ENCODE measurements at places on chromosomes 1 and 21.

DNA sequence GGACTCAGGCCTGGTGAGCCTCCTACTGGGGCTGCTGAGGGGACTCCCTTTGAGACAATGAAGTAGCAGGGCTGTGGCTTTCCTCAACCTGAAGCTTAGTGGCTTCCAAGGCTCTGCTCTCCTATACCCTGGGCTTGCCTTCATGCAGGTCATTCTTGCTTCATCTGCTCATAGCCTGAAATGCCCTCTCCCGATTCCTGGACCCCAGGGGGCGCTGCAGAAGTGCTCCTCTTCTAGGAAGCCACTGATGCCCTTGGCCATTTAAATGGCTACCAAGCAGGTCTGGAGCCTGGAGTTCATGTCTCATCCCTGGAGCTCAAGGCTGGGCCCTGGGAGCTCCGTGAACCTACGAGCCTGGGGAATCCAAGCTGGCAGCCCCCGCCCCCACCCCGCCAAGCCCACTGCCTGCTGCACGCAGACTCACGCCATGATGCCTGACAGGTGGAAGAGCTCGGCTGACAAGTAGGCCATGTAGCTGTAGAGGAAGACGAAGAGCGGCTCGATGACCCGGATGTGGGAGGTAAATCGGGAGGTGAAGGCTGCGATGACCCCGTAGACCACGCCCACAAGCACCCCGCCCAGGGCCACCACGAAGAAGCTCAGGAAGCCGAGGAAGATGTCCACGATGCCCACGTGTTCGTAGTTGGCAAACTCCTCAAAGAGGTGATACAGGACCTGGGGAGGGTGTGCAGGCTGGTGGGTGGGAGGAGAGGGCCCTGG is 45.7 kb downstream of the SLC9A1 start:
- no peak for DNase-seq

DNA sequence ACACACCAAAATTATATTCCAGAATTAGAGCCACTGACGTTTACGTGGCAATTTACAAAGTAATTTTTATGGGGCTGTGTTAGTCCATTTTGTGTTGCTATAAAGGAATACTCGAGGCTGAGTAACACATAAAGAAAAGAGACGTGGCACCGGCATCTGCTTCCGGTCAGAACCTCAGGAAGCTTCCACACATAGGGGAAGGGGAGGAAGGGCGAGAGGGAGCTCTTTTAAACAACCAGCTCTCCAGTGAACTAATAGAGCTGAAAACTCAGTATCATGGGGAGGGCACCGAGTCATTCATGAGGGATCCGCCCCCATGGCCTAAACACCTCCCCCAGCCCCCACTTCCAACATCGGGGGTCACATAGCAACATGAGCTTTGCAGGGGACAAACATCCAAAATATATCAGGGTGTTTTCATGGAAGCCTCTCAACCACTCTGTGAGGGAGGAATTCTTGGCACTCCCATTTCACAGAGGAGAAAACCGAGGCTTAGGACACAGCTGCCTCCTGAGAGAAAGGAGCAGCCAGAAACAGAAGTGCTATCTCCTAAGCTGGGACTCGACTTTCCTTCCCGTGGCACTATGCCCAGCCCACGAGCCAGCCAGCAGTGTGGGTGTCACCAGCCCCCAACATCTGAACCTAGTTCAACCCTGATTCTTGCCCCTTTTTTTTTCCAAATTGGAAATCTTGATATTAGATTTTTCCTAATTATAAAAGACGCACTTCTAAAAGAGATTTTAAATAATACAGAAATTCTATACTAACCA is 29.2 kb downstream of the MIS18A start:
- no peak for DNase-seq

- DNase-seq = no peak
Measured at GRCh38 chr1:2331200-2331544, 60.2 kb downstream of the MORN1 start.

DNA sequence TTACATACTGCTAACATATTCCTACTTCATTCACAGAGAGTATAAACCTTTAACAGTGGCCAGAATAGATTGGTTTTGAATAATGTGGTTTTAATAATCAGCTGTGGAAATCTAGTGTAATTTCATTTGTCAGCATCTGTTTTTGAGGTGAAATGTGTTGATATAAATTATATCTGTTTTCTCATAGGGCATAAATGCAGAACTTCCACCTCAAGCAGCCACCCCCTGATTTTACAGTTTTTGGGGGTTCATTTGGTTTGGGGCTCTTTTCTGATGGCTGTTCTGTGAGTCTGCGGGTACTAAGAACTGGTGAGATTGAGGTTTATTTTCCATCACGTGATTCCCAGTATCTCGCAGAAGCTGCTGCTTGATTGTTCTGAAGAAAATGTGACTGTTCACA is 23.2 kb downstream of the EDARADD start:
- DNase-seq = no peak

DNA sequence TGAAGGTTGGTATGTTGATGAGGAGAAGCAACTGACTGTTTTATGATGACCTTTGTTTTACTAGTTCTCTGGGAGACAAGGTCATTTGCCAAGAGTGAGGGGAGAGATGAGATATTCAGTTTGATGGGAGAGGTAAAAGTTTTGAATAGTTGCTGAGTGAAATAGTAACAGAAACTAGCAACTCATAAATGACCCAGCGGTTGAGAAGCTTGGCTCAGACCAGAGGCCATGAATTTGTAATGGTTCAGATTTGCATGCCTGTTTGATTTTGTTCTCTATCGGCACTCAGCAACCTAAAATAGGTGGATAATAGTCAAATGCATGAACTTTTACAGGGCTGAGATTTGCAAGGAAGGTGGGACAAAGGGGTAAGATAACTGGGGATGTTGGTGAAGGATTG is 6.6 kb downstream of the CCDC30 start:
- no peak for DNase-seq

DNA sequence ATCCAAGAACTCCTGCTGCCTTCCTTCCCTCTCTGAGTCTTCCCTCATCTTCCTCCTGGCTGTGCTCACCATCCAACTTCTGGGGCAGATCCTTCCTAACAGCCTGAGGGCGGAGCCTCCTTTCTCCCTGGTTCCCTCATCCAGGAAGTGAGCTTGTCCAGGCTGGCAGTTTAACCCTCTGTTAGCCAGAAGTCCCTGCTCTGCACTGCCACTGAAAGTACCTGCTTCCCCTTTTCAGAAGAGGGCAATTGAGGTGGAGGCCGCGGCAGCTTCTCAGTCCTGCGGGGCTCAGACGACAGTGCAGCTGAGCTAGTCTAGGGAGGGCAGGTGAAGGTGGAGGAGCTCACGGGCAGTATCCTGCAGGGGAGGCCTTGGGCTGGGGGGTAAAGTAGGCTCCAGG is 149.1 kb downstream of the FCRL5 start:
- DNase-seq = no peak

DNA sequence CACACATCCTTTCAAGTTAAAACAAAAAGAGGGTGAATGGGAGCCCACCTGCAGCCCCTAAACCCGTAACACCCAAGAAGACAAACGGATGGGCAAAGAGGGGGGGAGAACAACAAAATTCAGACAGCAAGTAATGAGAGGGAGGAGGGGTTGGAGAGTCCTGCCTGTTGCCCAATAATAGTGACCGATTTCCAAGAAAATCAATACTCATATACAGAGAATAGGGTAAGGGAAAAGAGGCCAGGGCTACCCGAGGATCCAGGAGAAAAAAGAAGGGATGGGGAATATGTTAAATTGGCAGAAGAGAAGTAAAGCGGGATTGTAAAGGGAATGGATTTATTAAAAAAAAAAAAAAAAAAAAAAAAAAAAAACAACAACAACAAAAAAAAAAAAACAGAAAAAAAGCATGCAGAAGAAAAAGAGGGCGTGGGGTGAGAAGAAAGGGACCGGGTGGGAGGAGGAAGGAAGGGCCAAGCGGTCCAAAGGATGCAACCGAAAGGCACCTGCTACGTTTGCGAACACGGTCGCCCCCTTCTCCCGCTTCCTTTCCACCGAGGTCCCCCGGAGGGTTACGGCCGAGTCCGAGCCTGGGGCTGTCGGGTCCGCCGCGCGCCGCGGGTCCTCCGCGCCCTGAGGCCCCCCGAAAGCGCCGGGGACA is 930 bp downstream of the SLC30A10 start:
- DNase-seq = no peak

GRCh38 chr1:58968360-58968952 is 184.6 kb upstream of the JUN start:
- DNase-seq = no peak

DNA sequence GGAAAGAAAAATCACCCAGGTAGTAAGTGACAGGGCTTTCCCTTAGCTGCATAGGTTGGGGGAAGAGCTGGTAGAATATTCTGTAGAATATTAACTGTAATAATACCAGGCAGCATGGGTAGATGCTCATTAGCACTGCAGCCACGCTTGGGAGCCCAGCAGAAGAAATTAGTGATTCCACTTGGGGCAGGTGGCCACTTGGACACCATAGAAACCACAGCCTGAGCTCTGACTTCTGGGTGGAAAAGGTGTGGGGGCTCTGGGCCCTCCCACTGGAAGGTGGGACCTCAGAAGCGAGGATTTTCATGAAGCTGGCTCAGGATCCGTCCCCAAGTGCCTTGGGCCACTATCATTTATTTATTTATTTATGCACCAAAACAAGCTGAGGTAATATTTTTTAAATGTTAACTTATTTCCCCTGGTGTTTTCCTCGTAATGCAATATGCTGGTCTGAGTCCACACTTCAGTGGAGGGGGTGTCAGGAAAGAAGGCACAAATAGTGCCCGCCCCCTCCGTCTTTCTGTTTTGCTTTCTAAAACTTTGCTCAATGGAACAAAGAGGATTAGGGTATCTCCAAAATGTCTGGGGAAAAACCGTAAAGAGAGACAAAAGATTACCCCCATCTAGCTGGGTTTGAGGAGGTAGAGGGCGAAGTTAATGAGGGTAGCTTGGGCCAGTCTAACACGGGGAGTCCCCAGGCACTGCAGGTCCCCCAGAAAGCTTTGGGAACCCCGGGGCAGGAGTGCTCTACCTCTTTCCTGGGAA is 75.2 kb upstream of the GADD45A start:
- DNase-seq = no peak

DNA sequence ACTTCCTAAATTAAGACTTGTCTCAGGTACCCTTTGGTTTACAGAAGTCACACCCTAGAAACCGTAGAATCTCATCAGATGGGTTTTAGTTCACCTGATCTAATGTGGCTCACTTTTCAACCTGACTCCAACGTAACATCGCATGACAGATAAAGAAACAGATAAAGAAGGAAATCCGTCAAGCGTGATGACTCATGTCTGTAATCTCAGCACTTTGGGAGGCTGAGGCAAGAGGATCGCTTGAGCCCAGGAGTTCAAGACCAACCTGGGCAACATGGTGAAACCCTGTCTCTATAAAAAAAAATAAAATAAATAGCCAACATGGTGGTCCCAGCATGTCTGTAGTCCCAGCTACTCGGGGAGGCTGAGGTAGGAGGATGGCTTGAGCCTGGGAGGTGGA is 97.3 kb downstream of the SPSB1 start:
- no peak for DNase-seq

- DNase-seq = no peak
Measured at GRCh38 chr1:109395602-109396512, 1.9 kb downstream of the SORT1 start.
